ENCODE measurements at places on chromosomes 7 and 10.

GRCh38 chr7:75914169-75914654, 743 bp upstream of the POR start:
- DNase-seq, result no peak

DNA sequence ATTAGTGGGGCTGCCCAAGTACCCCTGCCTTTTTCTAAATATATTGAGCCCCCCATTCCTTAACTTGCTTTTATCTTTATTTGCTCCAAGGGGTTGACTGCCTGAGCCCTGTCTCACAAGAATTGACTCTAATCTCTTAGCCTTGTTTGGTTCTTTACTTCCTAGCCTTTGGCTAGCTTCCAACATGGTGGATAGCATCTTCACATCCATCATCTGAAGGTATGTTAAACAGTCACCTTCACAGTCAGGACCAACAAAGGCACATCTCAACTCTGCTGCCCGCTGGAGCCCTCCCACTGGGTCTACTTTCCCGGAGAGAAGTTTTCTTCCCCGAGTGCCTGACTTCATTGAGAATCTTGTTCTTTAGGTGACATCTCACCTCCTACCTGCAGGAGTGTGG, 329.5 kb downstream of the GPR158 start:
- DNase-seq, result no peak

GRCh38 chr7:151558575-151558974, 38.9 kb upstream of the RHEB start:
- DNase-seq, result no peak

DNA sequence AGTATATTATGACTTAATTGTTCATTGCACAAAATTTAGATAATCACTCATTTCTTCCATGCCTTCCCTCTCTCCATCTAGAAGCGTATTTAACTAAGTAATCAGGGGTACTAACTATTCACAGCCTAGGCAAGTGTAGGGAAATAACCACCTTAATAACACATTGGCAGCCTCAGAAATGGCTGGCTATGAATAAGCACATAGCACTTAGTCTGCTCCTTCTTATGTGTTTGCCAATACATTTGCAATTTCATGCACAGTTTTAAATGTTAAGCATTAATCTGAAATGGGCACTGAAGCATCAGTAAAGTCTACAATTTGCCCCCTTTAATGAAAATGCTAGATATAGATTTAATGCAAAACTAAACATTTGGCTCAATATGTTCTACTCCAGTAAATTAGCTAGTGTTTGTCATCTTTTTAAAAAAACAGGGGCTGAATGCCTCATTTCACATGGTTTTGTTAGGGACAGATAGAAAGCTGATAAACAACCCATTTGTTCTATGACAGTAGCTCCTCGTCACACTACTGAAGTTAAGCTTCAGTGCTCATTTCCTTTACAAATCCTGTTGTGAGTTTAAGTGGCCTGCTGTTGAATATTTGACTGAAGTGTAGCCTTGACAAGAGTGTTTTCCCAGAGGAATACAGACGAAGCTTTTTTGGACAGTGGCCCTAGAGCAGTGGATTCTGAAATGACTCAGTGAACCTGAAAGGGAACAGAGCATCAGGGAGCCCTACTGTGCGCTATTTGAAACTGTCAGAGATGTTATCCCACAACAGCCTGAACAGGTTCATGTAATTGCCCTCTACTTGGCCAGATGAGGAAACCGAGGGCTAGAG, 30.5 kb downstream of the HHEX start:
- DNase-seq, result no peak
